ENCODE measurements at places on chromosomes 11 and 22. TPM values are rescaled to one million over a fixed set of nuclear protein-coding genes. Genes with fewer than 3 reads are reported as not detected.

The NCF4 gene
- total RNA-seq: 71.4 TPM

DNA sequence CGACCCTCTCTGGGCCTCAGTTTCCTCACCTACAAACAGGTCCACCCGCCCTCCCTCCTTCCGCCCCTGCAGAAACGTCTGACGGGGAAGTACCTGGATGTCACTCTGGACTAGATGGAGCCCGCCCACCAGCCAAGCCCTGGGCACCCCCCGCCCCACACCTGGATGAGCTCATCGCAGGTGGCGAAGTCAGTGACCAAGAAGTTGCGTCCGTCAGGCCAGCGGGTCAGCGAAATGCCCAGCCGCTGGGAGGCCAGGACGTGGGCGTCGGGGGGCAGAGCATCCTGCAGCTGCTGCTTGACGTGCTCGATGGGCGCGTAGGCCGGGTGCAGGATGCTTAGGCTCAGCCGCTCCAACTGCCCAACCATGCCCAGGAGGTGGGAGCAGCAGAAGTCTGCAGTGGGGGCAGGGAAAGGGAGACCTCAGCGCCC, 897 bp downstream of the PNPLA5 start:
- H3K27ac ChIP-seq: no peak overlapping the region
- no peaks in the 10 kb centered on the region for H3K4me1 ChIP-seq
- no peaks in the 10 kb centered on the region for H3K27me3 ChIP-seq
- no peak for DNase-seq

DNA sequence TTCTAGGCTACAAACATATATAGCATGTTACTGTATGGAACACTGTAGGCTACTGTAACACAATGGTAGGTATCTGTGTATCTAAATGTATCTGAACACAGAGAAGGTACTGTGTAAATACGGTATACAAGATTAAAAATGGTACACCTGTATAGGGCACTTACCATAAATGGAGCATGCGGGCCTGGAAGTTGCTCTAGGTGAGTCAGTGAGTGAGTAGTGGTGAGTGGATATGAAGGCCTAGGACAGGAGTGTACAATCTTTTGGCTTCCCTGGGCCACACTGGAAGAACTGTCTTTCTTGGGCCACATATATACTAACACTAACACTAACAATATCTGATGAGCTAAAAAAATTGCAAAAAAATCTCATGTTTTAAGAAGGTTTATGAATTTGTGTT, 21.4 kb downstream of the RNF141 start:
- H3K27ac ChIP-seq: no peak overlapping the region
- H3K27me3 ChIP-seq: no peaks in the 10 kb centered on the region
- DNase-seq: no peak
- no peak overlapping the region for H3K4me3 ChIP-seq
- no peaks in the 10 kb centered on the region for H3K4me1 ChIP-seq
- no peaks in the 10 kb centered on the region for H3K36me3 ChIP-seq

- no peaks in the 10 kb centered on the region for H3K27me3 ChIP-seq
- no peaks in the 10 kb centered on the region for H3K36me3 ChIP-seq
- H3K4me1 ChIP-seq: no peaks in the 10 kb centered on the region
- H3K4me3 ChIP-seq: no peak overlapping the region
- no peak overlapping the region for H3K27ac ChIP-seq
These were observed 56.1 kb upstream of the INCENP start for GRCh38 chr11:62067741-62068140.

- no peaks in the 10 kb centered on the region for H3K36me3 ChIP-seq
- H3K27me3 ChIP-seq: no peaks in the 10 kb centered on the region
- H3K27ac ChIP-seq: no peak overlapping the region
- no peak for DNase-seq
- H3K4me3 ChIP-seq: no peak overlapping the region
- peaks cover 19% of the 10 kb centered on the region for H3K4me1 ChIP-seq
These were observed 65.4 kb downstream of the PPP6R3 start for GRCh38 chr11:68525930-68526329.

- H3K27me3 ChIP-seq: no peaks in the 10 kb centered on the region
- DNase-seq: no peak
- peaks cover 28% of the 10 kb centered on the region for H3K4me1 ChIP-seq
- no peak overlapping the region for H3K4me3 ChIP-seq
- no peak overlapping the region for H3K27ac ChIP-seq
These were observed 7.1 kb downstream of the CD44 start for GRCh38 chr11:35146074-35146521.

DNA sequence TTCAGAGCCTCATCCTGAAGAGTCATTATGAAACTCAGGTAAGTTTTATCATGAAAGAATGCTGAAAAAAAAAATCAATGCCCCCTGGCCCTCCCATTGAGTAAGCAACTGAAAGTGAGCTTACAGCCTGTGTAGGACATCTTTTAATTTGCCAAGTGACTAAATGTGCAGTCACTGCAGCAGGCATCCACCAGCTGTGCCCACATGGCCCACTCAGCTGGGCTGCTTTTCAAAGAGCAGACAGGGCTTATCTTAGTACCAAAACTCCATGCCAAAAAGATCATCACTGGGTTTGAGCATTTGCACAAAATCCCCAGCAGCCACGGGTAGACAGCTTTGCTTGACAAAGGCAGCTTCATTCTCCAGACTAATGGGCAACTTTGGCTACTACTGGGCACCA, 709.7 kb downstream of the NTM start:
- H3K27me3 ChIP-seq: no peaks in the 10 kb centered on the region
- H3K36me3 ChIP-seq: no peaks in the 10 kb centered on the region
- H3K27ac ChIP-seq: no peak overlapping the region
- no peak for DNase-seq
- H3K4me1 ChIP-seq: no peaks in the 10 kb centered on the region

The ARHGAP8 gene
- total RNA-seq: 1.7 TPM

The RASD2 gene
- total RNA-seq: 0.20 TPM

The CALCB gene
- total RNA-seq: not detected

GRCh38 chr11:44377914-44378321, 68.0 kb upstream of the ALX4 start:
- no peak for DNase-seq
- H3K4me3 ChIP-seq: no peak overlapping the region
- no peak overlapping the region for H3K27ac ChIP-seq
- H3K4me1 ChIP-seq: no peaks in the 10 kb centered on the region

DNA sequence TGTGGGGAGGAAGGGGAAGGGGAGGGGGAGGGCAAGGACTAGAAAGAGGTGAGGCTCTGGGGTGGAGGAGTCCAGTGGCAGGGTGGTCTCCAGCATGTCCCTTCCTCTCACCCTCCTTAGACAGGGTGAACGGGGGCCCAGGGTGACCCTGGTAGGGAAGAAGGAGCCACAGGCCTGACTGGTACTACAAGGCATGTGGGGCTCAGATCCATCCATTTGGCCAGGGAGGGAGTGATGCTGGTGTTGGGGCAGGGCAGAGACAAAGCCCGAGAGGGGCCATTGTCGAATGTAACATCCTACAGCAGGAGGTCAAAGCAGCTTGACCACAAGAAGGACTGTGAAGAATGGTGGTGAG, 69.0 kb upstream of the SHISAL1 start:
- no peaks in the 10 kb centered on the region for H3K27me3 ChIP-seq
- no peaks in the 10 kb centered on the region for H3K4me1 ChIP-seq
- DNase-seq: no peak
- no peak overlapping the region for H3K27ac ChIP-seq
- no peak overlapping the region for H3K4me3 ChIP-seq
- H3K36me3 ChIP-seq: no peaks in the 10 kb centered on the region

- no peaks in the 10 kb centered on the region for H3K36me3 ChIP-seq
- H3K27ac ChIP-seq: peak within 1 kb of the TSS; percentile 97
- DNase-seq: peak; percentile 88
- H3K4me3 ChIP-seq: peak within 1 kb of the TSS; percentile 65
These were observed at the start of gene CAPN5 for GRCh38 chr11:77066229-77067042. CAPN5 (plus strand) TSS chr11:77066971; CDS start chr11:77084887, 17,916 bp downstream.

DNA sequence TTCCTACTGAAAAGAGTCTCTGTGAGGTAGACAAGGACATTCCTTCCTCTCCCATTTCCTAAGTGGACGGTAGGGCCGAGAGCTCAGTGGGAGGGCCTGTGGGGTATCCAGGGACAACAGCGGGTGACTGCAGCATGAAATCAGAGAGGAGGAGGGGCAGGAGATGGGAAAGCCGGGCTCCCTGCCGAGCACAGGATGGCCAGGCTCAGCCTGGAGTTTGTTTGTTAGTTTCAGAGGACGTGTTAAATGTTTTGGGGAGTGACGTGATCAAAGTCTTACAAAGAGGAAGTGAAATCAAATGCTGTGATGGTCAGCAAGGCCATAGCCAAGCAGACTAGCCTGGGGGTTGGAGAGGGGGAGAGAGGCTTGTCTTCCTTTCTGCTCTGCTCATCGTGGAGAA, 152.7 kb downstream of the ADAMTS15 start:
- DNase-seq: peak; percentile 77
- no peaks in the 10 kb centered on the region for H3K36me3 ChIP-seq
- H3K4me3 ChIP-seq: no peak overlapping the region
- peaks cover 4% of the 10 kb centered on the region for H3K4me1 ChIP-seq
- H3K27ac ChIP-seq: peak overlapping the region; percentile 76

DNA sequence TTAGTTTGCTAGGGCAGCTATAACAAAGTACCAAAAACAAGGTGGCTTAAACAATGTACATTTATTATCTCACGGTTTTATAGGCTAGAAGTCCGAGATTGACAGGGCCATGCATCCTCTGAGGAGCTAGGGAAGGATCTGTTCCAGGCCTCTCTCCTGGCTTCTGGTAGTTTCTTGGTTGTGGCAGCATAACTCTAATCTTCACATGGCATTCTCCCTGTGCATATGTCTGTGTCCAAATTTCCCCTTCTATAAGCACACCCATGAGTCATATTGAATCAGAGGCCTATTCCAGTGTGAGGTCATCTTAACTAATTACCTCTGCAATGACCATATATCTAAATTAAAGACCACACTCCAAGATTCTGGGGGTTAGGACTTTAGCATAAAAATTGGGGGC, 31.3 kb upstream of the MMP13 start:
- H3K27ac ChIP-seq: no peak overlapping the region
- DNase-seq: no peak
- H3K27me3 ChIP-seq: no peaks in the 10 kb centered on the region

- H3K4me1 ChIP-seq: no peaks in the 10 kb centered on the region
- H3K27me3 ChIP-seq: no peaks in the 10 kb centered on the region
- no peak overlapping the region for H3K4me3 ChIP-seq
These were observed 9.3 kb upstream of the ADAMTS15 start for GRCh38 chr11:130439160-130439519.

DNA sequence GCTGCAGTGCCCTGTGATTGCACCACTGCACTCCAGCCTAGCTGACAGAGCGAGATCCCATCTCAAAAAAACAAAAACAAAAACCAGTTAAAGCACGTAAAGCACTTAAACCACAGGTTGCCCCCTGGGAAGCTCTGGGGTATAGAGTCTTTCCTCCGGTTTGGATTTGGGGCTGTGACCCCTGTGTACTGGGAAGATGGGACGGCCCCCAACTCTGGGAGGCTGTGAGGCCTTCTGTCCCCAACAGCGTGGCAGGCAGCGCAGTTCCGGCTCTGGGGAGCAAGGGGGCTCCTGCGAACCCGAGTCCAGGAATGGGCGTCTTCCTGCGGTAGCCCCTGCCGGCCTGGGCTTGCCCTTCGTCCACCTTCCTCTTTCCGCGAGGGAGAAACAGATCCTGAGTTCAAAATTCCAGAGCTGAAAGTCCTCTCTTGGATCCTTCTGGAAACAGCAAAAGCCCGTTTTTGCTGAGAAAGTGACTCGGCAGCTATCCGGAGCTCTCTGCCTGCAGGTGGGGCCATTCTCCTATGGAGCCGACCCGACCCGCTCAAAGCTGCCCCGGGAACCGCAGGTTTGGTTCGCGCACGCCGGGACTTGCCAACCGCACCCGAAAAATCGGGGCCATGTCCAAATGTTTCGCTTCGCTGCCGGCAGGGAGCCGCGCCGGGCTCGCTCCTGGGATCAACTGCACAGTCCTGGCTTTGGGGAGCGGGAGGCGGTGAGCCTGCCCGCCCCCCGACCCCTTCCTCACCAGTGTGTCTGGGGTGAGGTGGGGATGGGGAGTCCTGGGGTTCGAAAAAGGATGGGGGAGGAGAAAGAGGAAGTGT, 36.3 kb upstream of the POLA2 start:
- H3K27ac ChIP-seq: no peak overlapping the region
- peak; percentile 41 for DNase-seq
- H3K4me3 ChIP-seq: peak overlapping the region; percentile 57
- H3K27me3 ChIP-seq: no peaks in the 10 kb centered on the region

The DBX1 gene
- not detected for total RNA-seq

DNA sequence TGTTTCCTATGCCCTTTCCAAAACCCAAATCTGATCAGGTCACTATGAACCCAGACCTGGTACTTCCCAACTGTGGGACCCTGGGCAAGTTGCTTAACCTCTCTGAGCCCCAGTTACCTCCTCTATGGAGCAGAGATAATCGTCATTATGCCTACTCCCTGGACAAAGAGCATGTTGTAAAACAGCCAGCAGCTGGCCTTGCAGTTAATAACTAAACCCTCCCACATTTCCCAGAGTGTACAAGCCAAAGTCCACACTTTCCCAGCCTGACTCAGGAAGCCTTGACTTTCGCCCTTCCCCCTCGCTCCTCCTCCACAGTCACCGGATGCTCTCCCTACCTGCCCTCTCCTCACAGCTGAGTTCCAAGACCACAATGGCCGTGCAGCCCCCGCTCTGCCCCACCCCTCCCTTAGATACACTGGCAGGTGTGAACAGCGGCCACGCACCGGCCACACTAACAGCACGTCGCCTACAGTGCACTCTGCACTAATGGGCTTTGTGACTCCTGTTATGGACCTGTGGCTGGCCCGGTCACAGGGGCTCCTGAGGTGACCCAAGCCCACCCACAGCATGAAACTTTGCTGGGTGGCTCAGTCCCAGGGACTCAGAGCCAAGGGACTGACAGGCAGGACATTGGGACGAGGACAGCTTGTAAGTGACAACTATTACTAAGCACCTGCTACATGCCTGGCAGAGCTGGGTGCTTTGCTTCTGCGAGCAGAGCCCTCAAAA, 15.6 kb upstream of the MFNG start:
- H3K27ac ChIP-seq: peak overlapping the region; percentile 78
- H3K36me3 ChIP-seq: no peaks in the 10 kb centered on the region
- no peaks in the 10 kb centered on the region for H3K27me3 ChIP-seq
- no peak overlapping the region for H3K4me3 ChIP-seq

DNA sequence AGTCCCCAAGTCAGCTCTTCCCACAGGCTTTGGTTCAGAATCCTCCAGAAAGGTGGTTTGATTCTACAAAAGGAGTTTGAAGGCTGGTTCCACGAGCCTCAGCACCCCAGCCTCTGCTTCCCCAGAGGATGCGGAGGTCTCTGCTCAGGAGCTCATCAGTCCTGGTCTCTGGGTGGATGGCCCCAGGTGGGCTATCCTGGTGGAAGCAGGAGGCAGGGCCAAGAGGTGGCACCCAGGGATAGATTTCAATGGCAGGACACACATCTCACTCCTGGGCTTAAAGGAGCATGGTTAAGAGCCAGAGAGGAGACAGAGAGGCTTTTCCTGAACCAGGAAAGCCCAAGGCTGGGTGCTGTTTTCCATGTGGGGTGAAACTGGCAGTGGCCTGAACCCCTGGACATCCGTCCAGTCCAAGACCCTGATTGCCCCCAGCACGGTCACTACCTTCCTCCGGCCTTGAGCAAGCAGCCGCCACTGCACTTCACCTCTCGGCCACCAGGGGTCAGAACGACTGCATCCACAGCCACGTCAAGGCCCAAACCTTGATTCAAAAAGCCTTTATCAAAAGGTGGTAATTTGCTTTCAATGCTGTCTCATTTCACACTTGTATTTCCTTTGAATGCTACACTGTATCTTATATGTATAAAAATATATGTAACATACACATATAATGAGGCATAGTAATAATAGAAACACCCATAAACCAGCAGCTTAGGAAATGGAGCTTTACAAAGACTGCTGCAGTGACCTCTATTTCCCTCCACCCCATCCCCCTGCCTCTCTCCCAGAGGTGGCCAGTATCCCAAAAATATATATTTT, 19.3 kb upstream of the FXYD2 start:
- no peak overlapping the region for H3K27ac ChIP-seq
- H3K27me3 ChIP-seq: no peaks in the 10 kb centered on the region
- H3K36me3 ChIP-seq: peaks cover 5% of the 10 kb centered on the region

GRCh38 chr11:67384851-67385366, 6.9 kb upstream of the RAD9A start:
- no peaks in the 10 kb centered on the region for H3K36me3 ChIP-seq
- H3K4me1 ChIP-seq: peaks cover 12% of the 10 kb centered on the region
- no peaks in the 10 kb centered on the region for H3K27me3 ChIP-seq
- no peak for DNase-seq
